CD4-positive, alpha-beta T cell treated with Interleukin-15 for 1 hour (primary cell): ENCODE measurements at places on chromosomes 3 and 15.

DNA sequence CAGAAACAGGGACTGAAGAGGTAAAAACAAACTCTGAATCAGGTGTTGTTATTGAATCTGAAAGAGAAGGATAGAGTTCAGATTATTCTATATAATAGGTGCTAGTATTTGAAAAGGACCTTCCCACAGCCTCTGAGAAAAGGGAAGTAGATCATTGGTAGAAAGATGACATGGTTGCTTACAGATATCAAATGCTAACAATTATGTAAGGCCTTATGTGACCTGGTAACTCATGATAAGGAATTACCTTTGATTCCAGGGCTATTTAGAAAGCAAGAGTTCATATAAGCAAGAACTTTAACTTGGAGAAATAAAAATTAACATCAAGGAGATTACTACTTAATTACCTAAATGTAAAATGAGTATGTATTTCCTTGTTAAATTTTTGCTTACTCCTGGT, 7.6 kb downstream of the SLC27A2 start:
- DNase-seq, result no peak

DNA sequence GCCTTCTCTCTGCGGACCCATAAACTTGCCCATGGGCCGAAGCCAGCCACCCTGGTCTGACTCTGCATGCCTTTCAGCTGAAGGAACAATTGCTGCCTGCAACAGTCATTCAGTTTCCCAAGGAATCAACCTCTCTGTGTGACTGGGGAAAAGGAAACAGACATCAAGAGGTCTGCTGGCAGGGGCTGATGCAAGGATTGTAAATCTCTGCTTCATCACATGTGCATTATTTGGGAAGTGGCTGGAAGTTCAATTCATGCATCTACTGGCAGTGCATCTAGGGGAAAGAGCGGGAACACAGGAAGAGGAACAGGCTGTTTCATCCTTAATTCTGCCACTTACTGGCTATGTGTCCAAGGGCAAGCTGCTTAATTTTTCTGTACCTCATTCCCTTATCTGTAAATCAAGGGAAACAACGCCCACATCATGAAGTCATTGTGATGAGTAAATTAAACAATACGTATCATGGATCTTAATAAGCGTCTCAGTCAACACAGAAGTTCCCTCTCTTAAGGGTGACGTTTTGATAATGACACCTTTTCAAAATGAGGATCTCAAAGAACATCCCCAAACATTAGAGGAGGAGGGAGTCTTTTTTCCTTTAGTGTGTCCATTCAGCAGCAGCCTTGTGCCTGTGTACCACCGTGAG, 17.4 kb upstream of the ADPGK start:
- no peak for DNase-seq

GRCh38 chr15:74384881-74385643, 17.6 kb upstream of the CYP11A1 start:
- DNase-seq, result peak; percentile 89

DNA sequence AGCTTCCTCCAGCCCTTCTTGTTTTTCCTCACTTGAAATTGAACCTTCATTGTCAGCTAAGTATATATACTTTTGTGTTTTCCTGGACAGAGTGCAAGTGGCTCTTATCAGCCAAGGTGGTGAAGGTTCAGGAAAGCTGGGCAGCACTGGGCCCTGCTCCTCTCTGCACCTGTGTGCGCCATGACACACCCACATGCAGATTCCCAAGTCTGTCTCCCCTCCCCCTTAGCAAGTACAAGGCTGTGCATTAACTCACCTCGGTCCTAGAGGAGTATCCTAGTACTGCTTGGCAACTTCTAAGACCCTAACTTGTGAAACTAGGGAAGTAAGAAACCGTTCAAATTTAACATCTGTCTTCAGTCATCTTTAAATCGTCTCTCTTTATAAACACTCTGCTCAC, 85.8 kb downstream of the SLC49A4 start:
- DNase-seq, result no peak

DNA sequence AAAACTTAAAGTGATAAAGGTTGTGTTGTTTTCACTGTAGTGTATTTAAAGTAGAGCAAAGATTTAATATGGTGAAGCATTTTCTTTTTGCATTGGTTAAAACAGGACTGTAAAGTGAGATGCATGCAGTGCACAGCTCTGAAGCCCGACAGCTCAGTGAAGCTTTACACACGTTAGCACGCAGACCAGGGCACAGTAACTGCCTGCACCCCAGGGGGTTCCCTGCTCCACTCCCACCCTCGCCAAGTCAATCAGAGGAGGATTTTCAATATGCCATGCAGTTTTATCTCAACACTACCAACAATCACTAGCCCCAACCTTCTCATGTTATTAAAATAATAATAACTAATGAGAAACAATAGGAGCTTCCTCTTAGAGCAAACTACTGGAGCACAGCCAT, 28.1 kb upstream of the BCL2L10 start:
- DNase-seq, result no peak

DNA sequence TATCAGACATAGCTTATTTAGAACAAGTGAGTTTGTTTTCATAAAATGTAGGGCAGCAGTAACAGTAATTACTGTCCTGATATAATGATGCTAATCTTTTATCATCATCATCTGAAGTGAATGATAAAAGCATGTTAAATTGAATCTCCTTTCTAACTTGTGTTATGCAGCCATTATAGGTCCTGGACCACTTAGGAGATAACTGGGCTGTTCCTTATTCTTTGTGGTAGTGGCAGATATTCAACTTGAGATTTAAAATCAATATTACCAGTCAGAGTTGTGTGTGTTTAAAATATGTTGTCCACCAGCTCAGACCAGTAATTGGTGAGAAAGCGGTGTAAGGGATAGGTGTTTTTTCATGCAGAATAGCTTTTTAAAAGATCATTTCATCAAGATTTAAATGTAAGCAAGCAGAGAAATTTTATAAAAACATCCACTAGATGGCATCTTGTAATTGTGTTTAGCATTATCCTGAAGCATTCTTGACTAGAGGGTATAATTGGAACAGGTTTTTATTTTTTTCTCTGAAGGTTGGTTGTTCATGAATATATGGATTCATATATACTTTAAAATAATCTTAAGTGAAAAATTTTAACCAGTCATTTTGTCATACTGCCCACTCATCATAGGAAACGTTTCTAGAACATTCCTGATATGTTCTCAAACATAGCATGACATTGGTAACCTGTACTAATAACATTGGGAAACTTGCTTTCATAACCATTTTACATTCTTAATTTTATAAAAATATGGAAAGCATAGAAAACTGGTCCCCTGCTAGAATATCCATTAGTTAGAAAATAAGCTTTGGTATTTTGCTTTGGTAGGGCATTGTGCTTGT, 153.9 kb downstream of the BBX start:
- DNase-seq, result no peak

DNA sequence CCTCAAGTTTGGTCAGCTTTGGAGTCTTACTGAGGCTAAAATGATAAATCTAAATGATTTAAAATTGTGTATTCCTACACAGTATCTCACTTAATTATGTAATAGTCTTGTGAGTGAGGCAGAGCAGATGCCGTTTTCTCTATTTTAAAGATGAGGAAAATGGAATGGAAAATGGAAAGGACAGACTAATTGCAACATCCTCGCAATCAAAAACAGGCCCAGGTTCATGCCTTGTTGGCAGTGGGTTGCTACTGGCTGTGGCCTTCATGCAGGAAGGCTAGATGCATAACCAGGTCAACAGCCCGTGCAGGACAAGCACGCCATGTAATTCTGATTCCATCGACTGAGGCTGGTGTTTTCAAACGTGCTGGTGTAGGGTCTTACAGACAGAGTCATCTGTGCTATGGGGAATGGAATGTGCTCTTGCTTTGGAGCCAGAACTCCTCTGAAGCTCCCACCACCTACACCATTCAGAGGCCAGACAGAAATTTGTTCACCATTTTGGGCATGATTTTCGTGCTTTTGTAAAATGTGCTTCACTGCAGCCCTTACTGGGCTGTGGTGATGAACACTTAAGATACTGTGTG, 37.9 kb downstream of the MLH1 start:
- no peak for DNase-seq

GRCh38 chr3:127395663-127396355, 108.0 kb upstream of the PRR20G start:
- no peak for DNase-seq

DNA sequence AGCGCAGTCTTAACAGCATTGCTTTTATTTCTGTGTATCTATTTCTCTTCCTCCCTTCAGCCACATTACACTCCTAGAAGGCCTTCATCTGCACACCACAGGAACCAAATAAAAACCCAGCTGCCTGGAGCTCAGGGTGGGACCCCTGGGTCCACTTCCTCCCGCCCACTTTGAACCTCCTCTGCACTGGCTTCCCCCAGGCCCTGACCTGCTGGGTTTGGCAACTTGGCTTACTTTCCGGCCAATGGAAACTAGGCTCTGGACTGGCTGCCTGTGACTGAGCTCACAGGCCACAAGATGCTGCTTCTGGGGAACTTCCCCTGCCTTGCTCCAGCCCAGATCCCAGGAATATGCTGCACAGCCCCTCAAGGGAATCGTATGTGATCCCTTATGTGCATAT, 89.8 kb downstream of the SEMA5B start:
- DNase-seq, result no peak

GRCh38 chr3:45381168-45381852, 7.1 kb upstream of the LARS2 start:
- DNase-seq, result no peak

GRCh38 chr3:138923531-138923994, 23.4 kb downstream of the FOXL2 start:
- peak; percentile 72 for DNase-seq

DNA sequence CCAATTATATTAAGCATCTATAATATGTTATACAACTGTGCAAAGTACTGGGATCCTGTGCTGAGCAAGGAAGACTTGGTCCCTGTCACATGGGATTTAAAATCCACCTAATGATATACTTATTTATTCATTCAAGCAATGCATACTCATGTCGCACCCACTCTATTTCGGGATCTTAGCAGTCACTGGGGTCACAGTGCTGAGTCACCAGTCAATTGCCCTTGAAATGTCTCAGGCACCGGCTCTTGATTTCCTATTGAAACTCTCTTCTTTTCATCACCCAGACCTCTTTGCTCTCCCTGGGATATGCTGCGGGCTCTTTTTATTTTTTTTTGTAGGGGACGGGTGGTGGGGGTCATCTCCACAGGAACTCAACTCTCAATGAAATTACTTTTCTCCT, 194.5 kb upstream of the GAP43 start:
- DNase-seq, result no peak

GRCh38 chr15:60424006-60424405, 26.2 kb upstream of the ANXA2 start:
- no peak for DNase-seq

DNA sequence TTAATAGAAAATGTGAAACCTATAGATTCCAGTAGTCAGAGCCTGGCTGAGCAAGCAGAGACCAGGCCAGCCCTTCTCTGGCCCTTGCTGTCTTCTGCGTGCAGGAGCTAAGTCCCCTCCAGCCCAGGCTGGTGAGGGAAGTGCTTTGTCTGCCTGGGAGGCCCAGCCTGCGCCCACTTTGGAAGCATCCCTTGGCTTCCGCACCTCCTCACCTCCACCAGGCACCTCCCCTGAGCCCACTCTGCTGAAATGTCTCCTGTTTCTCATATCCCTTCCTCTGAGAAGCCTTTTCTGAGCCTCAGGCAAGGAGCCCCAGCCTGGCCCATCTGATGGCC, 45.3 kb downstream of the ALDH1L1 start:
- no peak for DNase-seq

DNA sequence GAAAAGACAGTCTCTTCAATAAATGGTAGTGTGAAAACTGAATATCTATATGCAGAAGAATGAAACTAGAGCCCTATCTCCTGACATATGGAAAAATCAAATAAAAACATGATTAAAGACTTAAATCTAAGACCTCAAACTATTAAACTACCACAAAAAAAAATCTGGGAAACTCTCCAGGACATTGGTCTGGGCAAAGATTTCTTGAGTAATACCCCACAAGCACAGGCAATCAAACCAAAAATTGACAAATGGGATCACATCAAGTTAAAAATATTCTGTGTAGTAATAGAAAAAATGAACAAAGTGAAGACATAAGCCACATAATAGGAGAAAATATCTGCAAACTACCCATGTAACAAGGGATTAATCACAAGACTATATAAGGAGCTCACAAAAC, 286.4 kb downstream of the TBC1D5 start:
- no peak for DNase-seq

- DNase-seq, result no peak
Measured at GRCh38 chr15:46413799-46414198, 779.0 kb downstream of the SQOR start.

DNA sequence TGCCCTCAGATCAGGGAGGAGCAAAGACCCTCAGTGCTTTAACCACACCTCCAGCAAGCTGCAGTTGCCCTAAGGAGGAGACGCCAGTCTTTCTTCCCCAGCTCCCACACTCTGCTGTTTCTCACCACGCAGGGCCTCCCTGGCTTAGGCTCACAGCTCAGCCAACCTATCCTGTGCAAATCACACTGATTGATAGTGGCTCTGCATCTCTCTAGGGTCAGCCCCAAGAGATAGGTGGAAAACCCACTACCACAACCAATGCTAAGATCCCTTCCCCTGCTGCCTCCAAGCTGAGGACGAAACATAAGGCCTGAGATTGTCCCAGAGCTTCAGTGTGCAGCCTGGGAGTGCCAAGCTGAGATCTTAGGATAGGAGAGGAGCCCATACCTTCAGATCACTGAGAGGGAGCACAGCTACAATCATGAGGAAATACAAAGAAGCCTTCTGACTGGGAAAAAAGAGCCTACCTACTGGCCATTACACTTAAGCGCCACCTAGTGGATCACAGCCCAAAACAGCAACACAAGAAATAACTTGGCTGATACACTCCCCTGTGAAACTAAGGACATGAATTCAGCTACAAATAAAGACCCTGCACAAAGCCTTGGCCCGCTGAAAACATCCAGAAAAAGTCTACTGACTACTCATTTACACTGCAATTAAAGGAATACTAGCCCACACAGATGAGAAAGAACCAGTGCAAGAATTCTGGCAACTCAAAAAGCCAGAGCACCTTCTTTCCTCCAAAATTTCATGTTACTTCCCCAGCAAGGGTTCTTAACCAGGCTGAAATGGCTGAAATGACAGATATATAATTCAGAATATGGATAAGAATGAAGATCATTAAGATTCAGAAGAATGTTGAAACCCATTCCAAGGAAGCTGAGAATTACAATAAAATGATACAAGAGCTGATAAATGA, 271.5 kb upstream of the DCBLD2 start:
- DNase-seq, result no peak

DNA sequence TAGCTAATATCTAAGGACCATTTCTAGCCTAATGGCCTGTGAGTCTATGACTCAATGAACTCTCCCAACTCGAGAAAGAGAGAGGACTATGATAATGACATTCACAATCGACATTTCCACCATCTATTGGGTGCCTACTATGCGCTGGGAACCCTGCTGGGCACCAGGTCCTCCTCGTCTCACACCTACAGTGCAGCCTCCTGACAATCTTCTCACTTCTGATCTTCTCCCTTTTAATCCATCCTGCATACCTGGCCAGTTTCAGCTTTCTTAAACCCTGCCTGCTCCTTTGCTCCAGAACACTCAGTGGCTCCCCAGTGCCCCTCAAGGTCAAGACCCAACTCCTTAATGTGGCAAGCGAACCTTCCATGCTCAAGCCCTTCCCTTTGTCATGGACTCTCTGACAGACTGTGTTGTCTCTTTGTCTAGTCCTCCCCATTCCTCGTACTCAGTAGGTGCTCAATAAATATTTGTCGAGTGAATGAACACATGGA, 3.5 kb upstream of the SLC6A1 start:
- no peak for DNase-seq

- DNase-seq, result no peak
Measured at GRCh38 chr3:41053220-41053619, 146.1 kb upstream of the CTNNB1 start.

GRCh38 chr15:40857601-40858341, 13.9 kb downstream of the SPINT1 start:
- peak; percentile 72 for DNase-seq
